ENCODE measurements at places on chromosomes 11 and 22.

DNA sequence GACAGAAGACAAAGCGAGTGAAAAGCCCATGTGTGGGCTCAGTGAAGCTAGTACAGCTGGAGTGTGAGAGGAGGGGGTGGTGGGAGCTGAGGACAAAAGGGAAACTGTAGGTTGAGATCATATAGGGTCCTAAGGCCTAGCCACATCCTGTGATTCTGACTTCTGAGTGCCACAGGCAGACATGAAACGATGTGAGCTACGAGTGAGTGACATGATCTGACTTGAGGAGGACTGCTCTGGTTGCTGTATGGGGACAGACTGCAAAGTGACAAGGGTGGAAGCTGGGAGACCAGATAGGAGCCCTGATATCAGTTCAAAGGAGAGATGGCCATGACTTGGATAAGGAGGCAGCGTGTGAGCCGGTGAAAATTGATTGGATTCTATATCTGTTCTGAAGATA, 85.4 kb downstream of the MICAL2 start:
- no peak for DNase-seq

GRCh38 chr11:16367252-16367651, 10.9 kb upstream of the SOX6 start:
- no peak for DNase-seq

DNA sequence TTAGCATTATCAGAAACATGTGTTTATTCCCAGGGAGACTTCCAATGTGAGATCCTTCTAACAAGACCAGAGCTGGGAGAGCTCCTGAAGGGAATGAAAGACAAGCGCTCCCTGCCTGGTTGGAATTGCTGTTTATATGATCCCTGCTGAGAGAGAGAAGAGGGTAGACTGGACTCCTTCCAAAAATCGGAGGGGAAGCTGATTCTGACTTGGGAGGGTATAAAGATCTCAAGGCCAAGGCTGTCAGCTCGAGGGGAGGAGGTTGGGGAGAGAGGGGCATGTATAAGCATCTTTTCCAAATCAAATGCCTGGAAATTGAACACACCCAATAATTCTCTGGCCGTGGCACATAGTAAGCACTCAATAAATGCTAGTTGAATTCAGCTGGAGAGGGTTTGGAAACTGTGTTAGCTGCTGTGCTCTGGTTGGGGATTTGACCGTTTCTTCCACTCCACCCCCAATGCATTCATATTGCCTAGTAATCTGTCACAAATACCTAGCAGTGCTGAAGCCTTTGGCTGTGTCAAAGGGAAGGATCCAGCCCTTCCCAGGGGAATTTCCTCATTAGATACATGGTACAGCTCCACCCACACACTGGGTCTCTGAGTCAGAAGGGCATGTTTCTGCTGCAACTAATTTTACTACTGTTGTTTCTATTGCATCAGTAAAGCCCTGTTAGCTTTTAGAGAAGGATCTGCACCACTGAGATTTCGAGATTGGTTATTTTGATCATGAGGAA, 61.5 kb downstream of the CACNG2 start:
- no peak for DNase-seq

GRCh38 chr11:93730108-93731107, 10.9 kb downstream of the TAF1D start:
- DNase-seq, result no peak

- no peak for DNase-seq
These were observed 135.1 kb upstream of the PITPNB start for GRCh38 chr22:28053896-28054818.

- no peak for DNase-seq
These were observed 7.0 kb upstream of the CASP12 start for GRCh38 chr11:104905271-104905670.

DNA sequence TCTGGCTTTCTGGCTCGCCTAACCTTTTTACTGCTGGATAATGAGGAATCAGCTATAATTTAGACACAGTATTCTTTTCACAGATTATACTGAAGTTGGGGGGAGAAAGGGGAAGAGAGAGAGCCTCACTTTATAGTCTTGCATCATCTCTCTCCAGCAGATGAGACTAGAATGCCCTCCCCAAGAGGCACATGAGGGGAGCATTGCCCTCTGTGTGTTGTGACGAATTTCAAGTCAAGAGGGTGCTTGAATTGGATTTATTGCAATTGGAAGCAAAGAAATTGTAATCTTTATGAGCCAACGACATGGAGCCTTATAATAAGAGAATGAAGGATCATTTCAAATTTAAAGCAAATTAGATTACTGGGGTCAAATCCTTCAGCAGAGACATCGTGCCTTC, 17.6 kb upstream of the CADM1 start:
- DNase-seq, result no peak

- DNase-seq, result no peak
These were observed 14.9 kb upstream of the FXYD2 start for GRCh38 chr11:117839380-117839881.

GRCh38 chr11:78319453-78319955, 98.1 kb downstream of the GAB2 start:
- no peak for DNase-seq

GRCh38 chr22:42719656-42720262, 911 bp downstream of the A4GALT start:
- no peak for DNase-seq

- DNase-seq, result no peak
These were observed at the start of gene OR4D5 for GRCh38 chr11:123939317-123939716. TSS of gene OR4D5 (plus strand) at chr11:123939617. CDS start at chr11:123939617, 0 bp downstream.

DNA sequence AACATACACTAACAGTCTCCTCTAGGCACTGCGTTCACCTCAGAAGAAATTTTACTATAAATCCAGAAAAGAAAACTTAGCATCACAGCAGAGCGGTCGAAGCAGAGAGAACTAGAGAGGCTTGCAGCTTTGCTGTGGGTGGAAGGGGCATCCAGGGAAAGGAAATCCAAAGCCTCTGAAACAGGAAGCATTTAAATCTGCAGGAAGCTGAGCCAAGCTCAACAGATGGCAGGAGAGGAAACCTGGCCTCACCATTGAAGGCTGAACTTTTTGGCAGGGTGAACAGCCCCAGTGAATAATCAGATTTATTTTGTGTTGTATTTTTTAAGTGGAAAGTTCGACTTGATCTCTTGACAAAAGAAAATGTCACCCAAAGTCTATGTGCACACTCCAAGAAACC, 858.1 kb downstream of the OPCML start:
- no peak for DNase-seq

- no peak for DNase-seq
These were observed 6.6 kb upstream of the MARK2 start for GRCh38 chr11:63832336-63832735.

Data from NCI-H1105 treated with DMSO at 0.1 percent for 48 hours (cell line).